ENCODE measurements at places on chromosomes 1 and 21.

DNA sequence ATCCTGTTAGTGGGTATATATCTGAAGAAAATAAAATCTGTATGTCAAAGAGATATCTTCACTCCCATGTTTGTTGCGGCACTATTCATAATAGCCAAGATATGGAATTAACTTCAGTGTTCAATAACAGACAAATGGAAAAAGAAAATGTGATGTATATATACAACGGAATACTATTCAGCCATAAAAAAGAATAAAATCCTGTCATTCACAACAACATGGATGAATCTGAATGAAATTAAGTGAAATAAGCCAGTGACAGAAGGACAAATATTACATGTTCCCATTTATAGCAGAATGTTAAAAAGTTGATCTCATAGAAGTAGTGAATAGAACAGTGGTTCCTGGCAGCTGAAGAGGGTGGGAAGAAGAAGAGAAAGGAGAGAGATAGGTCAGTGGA lies 239.1 kb upstream of the RUNX1 start:
- DNase-seq: no peak

GRCh38 chr1:108114033-108114599 lies 86.0 kb downstream of the SLC25A24 start:
- DNase-seq: no peak

DNA sequence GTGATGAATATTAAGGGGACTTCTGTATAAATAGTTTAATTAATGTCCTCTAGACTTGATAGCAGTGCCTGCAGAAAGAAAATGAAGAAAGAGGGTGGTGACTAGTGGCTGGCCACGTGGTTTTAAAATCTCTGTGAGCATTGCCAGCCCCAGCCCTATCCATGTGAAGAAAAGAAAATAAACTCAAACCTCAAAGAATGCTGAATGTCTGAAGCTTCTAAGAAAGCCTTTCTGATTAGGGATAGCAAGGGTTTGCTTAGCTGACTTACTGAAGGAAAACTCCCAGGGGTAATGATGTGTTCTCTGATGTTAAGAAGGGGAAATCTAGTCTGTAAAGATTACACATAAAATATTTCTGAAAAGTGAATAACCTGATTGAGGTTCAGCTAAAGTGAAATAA lies 31.8 kb downstream of the ADGRL2 start:
- no peak for DNase-seq

- DNase-seq: no peak
These were observed 196.2 kb upstream of the APP start for GRCh38 chr21:26366781-26367180.

DNA sequence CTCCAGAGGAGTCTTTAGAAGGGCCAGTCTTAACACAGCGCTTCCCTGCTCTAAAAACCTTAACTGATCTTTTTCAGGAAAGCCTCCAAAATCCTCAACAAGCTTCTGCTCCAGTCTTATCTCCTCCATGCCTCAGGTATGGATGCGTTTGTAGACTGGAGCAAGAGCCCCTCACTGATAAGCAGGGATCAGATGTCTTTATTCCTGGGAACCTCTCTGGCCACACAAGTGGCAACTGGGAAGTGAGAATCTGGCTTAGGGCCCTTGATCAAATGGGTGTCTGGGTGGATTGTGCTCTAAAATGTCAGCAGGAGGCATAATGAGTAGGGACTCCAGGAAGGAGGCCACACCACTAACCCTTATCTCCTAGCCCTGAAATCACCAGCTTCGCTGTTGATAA lies 1.4 kb downstream of the ZBTB8A start:
- no peak for DNase-seq

DNA sequence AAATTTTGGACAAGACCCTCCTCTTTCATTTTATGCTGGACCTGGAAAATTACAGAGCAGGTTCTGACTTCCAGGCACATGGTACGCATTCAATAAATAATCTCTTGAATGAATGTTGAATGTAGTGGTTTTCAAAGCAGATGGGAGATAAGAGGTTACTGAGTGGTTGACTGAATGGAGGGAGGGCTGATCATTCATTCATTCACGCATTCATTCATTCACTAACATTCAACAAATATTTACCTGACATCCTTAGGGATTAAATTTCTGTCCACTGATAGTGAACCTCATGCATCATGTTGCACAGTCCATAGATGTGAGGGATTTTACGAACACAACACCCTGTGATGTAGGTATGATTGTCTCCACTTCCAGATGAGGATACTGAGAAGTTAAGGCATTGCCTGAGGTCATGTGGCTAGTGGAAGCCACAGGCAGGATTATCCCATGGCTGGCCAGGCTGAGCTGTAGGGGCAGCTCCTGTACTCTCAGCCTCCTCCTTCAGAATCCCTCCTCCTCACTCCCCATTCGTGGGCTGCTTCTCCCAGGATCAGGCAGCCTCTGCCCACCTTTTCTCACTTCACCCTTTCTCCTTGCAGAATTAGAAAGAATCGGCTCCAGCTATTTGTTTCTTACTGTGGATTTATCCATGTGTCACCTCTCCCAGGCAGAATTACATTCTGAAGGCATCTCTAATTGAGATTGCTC lies 48.4 kb upstream of the ATP5PO start:
- no peak for DNase-seq

- DNase-seq: no peak
These were observed 633.3 kb downstream of the LMO4 start for GRCh38 chr1:87961992-87962391.

- no peak for DNase-seq
These were observed 8.6 kb downstream of the WLS start for GRCh38 chr1:68223687-68224086.

- DNase-seq: no peak
These were observed 327.3 kb downstream of the TTLL7 start for GRCh38 chr1:83671586-83671985.

DNA sequence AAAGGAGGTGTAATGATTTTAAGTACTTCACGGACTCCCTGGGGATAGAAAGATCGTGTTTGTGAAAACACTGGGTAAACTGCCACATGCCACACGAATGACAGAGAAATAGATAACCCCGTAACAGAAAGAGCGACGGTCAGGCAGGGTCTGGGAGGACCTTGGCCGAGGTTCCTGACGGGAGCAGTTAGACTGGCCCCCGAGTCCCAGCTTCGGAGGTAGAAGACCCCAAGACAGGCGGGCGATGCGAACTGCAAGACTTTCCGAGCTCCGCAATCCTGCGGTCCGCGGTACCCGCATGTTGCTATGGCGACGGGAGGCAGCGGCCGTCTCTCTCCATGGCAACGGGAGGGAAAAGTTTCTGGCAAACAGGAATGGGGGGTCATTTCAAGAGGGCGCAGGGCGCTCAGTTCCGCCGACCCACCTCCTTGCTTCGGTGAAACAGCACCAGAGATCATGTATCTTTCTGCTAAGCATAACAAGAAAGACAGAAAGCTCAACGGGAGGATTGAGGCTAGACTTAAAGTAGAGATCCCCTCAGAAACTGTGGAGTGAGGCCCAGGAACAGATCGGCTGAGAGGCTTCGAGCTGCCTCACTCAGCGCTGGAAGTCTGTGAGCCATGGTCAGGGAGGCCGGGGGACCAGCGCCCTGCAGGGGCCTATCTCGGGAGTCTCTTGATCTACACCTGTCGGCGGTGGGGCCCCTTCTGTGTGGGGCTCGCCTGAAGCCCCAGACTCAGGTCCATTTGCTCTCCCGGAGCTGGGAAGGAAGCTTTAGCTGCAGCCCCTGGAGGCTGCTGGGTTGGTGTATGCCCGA lies 685 bp upstream of the SYT6 start:
- no peak for DNase-seq

- DNase-seq: no peak
These were observed 1.5 kb downstream of the GALNT2 start for GRCh38 chr1:230068621-230068873.

DNA sequence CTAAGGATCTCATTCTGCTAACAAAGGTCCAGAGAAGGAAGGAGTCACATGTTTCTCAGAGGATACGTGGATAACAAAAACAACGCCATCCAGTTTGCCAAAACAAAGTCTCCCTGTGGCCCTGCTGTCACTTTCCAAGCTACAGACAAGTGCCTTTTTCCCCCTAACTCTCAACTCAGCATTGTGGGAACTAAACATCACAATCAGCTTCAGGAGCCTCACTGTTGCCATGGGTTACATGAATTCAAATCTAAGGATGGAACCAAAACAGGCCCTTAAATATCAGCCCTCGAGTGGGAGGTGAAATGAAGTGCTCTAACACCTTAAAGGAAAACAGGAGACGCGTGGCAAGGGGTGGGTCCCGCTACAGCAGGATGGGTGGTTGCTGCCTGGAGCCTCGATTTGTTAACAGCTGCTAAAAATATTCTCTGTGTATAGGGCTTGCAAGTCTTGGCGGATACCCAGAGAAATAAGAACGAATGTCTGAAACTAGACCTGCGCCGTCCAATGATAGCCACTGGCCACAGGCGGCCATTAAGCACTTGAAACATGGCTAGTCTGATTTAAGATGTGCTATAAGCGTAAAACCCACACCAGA lies 66.4 kb upstream of the SOD1 start:
- DNase-seq: no peak

- no peak for DNase-seq
These were observed 14.0 kb downstream of the PRDM15 start for GRCh38 chr21:41865002-41865777.

DNA sequence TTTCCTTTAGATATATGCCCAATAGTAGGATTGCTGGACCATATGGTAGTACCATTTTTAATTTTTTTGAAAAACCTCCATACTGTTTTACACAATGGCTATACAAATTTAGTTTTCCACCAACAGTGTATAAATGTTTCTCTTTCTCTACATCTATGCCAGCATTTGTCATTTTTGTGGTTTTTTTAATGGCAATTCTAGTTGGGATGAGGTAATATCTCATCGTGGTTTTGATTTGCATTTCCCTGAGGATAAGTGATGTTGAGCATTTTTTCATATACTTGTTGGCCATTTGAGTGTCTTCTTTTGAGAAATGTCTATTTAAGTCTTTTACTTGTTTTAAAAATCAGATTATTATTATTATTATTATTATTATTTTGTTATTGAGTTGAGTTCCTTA lies 35.5 kb downstream of the PLA2G4A start:
- no peak for DNase-seq

DNA sequence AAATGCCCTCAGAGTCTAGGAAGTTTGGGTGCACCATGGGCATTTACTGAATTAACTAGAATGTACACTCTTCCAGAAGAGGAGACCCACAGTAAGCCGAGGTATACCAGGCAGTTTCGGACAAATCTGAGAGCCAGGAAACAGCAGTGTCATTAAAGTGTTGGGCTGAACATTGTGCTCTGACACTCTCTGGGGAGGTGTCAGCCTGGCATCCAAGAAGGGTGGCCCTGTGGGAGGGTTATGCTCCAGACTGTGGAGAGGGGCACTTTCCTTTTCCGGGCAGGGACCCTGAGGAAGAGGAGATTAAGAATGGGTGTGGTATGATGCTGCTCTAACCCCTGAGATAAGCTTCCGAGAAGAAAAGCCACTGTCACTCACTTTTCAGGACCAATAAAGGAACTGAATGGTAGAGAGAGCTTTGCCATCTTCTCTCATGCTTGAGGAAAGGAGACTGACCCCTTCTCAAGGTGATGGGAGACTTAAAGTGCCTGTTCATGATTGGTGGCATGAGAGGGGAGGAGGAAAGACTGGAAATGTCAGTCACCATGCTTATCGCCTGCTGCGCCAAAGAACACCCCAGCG lies 98.2 kb downstream of the UCK2 start:
- no peak for DNase-seq

DNA sequence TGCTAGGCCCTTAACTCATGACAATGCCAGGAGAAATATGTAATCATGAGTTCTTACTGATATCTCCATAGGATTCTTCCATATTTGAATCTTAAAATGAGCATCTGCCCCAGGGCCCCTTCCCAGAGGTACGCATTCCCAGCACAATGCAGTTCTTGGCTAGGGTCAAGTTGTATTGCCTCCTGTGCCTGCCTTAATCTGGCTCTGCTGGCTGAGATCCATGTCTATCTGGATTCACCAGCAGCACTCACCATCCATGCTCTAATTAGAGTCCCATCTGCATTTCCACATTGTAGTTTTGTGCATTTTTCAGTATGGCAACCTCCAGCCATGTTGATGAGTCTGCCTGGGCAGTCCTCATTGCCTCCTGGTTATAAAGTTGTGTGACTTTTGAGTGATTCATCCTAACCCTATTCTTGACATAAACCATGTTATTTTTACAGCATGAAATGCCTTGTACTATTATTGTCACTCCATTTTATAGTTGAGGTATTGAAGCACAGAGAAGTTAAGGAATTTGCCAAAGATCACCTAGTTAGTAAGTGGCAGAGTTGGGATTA lies 55.9 kb downstream of the CAMSAP2 start:
- no peak for DNase-seq

DNA sequence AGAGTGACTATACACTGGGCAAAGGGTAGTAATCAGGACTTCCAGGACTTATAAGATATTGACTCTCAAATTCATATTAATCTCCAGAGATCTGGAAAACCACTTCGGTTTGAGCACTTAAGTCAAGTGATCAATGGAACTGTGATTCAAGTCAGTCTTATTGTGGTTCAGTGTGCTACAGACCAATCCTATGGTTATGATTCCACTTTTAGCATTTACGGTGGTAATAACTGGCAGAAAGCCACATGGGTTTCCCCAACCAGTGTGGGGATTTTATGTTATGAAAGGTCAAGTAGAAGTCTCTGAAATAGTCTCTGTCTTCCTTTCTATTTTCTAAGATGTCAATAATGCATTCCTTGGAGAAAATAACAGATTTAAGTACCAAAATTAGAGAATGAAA lies 151.3 kb upstream of the NEGR1 start:
- no peak for DNase-seq

DNA sequence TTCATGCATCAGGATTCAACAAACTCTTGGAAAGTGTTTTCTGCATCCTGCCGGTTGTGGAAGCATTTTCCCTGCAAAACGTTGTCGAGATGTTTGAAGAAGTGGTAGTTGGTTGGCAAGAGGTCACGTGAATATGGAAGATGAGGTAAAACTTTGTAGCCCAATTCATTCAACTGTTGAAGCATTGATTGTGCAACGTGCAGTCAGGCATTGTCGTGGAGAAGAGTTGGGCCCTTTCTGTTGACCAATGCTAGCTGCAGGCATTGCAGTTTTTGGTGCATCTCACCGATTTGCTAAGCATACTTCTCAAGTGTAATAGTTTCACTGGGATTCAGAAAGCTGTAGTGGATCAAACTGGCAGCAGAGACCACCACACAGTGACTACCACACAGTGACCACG lies 57.0 kb upstream of the PRDM2 start:
- DNase-seq: no peak

DNA sequence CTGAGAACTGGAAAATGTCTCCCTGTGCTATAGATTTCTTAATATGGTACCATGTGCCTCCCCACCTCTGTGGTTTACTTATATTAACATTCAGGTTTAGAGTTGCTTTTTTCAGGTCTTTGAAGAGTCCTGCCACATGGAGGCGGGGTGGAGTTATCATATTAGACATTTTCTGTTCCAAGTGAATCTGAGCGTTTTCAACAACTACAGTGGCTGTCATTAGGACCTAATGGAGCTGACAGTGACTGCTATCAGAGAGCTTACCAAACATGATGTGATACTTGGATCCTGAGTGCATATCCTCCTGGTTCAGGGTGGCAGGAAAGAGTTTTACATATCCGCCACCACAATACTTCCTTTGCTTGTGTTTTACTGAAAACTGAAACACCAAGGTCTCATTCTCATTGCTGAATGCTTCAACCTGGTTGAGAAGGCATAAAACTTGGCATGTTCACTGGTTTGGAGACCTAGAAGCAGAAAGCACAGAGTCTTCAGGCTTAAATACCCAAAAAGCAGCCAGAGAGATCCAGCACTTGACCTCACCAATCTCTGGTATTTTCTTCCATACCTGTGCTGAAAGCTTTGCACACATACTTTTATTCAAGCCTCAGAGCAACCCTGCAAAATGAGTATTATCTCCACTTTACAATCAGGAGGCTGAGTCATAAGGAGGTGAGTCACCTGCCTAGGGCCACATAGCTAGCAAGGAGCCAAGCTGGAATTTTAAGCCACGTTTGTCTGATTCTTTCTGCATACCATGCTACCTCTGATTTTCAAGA lies 47.4 kb upstream of the OSBPL9 start:
- no peak for DNase-seq

Data from T follicular helper cell (primary cell).